ENCODE measurements at places on chromosomes 4 and X. TPM values are rescaled to one million over a fixed set of nuclear protein-coding genes. Genes with fewer than 3 reads are reported as not detected.
A peak's percentile ranks its signal among the peaks of the same experiment; 100 is the strongest.

- DNase-seq = no peak
Observed at GRCh38 chr4:141348125-141348524, 127.4 kb downstream of the ZNF330 start.

DNA sequence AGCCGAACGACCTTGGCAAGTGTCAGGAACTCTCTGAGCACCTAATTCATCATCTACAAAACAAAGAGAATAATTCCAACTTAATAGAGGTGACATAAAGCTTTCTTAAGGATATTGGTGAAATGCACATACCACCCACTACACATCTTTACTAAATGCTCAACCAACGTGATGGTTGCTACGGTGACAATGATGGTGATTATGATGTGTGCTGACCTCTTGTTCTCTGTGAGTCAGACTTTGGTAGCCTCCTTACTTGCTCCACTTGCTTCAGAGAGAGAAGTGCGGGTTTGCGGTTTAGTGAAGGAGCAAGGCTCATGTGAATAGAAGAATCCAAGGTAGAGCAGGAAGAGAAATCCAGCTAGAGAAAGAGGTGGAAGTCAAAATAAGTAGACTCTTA lies 52.8 kb upstream of the CLNK start:
- DNase-seq = no peak

DNA sequence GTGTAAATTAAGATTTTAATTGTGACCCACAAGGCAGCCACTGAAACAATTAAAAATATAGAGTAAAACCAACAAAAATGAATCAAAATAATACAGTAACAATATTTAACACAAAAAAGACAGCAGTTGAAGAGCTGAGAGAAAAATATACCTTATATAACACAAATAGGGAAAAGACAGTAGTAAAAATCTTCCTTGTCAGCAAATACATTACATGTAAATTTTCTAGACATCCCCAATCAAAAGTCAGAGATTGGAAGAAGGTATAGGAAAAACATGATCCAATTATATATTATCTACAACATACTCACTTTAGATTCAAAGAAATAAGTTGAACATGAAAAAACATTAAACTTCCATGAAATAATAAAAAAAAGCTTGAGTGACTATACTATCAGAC lies 330.8 kb downstream of the UBE2NL start:
- no peak for DNase-seq

DNA sequence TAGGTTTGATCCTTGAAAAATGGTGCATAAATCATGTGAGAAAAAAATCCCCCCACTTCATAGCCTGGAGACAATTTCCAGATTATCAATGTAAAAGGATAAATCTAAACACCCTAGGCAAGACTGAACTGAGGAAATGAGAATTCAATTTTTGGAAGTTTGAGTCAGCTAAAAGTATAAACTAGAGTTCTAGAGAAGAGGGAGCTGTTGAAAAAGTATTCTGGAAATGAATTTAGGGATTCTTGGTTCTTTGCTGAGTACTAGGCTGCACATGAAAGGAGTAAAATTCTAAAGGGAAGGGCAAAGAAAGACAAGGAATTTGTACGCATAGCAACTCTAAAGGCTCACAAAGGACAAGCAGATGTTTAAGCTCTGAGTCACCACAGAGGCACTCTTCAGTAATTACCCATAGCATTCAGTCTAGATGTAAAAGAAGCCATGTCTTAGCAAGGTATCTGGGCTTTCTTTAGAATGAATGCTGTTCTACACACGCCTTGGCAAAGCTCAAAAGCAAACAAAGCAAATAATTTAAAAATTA lies 896.5 kb downstream of the PDHA2 start:
- DNase-seq = no peak

DNA sequence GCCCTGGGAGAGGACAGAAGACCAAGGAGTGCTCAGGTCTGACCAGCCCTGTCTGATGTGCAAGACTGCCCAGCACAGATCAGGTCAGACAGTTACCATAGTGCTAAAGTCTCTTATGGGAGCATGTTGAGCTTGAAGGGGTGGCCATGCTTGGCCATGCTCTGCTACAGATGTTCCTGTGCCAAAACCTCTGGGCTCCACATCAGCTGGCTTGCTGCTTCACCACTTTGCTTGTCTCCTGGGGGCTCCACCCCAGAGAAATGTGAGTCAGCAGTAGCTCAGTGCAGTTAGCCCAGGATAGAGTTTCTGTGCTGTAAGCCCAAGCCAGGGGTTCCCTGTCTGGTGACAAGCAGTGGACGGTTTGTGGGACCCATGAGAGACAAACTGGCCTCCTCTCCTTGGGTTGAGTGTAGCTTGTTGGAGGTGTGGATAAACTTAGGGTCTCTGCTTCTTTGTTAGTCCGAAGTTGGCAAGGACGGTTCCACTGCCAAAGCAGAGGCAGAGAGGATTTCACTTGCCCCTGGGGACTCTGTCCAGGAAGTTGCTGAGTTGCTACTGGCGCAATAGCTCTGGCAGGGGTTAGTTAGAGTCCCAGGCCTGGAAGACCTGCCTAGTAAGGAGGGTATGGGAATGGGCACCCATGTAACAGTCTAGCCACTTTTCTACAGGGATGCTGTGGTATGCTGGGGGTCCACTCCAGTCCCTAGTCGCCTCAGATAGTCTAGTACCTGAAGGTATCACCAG lies 8.7 kb upstream of the TMSB15C start:
- no peak for DNase-seq

GRCh38 chrX:118764122-118764521 lies 36.7 kb downstream of the IL13RA1 start:
- DNase-seq = no peak

- DNase-seq = no peak
Observed at GRCh38 chr4:169054879-169055278, 44.8 kb upstream of the CBR4 start.

DNA sequence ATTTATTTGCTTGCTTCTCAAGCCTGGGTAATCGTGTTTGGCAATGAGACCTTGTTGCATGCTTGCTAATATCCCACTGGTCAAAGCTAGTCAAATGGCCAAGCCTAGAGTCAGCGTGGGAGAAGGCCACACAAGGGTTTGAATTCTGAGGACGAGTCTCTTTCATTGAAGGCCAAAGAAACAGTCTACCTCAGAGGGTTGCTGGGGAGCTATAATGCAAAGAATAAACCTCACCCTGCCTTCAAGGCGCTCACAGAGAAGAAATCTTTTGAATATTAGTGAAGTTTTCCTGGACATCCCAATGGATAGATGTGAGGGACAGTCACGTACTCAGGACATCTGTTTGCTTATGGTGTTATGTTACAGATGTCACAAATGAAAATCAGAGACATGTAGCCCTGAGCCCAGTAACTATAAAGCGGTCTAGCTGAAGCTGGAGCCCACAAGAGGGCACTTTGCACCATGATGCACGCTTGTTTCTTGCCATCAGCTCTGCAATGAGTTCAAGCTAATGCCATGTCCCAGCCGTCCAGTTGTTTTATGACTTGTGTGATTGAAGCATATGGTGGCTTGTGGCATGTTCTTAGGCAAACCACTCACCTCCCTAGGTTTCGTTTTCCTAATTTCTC lies 1.1 kb upstream of the TLR3 start:
- DNase-seq = peak; percentile 74

DNA sequence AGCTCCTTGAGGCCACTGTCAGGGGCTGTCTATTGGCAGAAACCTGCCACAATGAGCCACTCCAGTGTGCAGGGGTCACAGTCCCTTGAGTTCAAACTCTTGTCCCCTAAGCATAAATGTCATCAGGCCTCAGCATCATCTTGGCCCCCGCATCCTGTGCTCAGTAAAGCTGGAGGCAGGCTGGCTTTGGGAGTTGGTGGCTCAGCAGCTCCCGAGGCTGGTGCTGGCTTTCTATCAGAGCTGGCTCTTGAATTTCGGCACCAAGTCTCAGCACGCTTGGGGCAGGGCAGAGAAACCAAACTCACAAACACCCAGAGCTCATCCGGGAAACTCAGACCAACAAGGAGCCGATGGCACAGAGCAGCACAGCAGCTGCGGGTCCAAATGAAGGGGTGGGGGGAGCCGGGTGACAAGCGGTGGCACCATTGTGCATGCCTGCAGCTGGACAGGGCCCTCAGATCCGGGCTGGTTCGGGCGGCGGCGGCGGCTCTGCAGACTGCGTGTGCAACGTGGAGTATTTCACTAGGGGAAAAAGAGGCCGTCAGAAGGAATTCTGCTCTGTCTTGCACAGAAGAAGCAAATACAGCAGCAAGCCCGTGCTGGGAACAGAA lies 75.5 kb downstream of the MTMR1 start:
- DNase-seq = no peak

Gene USP53
- 53.9 TPM for total RNA-seq

Data from umbilical cord (tissue), 2 donors.